ENCODE measurements at places on chromosomes 3 and 15.

- DNase-seq = no peak
Observed at GRCh38 chr15:33377204-33377603, 66.4 kb downstream of the RYR3 start.

DNA sequence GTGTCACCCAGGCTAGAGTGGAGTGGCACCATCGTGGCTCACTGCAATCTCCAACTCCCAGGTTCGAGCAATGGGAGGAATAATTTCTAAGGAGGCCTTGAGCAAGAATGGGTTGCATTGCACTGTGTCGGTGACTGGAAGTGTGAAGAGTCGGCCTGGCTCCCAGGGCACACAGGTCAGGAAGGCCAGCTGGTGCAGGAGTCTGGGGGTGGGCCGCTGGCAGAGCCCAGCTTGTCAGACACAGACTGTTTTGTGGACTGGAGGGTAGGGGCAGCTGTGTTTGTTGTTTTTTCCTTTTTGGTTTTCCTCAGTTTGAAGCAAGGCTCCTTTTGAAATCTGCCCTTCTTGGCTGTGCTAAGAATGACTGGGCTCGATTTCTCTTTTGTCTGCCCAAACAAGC is 66.2 kb downstream of the ITGA11 start:
- no peak for DNase-seq

- no peak for DNase-seq
Observed at GRCh38 chr3:127260826-127261555, 26.9 kb downstream of the PRR20G start.

DNA sequence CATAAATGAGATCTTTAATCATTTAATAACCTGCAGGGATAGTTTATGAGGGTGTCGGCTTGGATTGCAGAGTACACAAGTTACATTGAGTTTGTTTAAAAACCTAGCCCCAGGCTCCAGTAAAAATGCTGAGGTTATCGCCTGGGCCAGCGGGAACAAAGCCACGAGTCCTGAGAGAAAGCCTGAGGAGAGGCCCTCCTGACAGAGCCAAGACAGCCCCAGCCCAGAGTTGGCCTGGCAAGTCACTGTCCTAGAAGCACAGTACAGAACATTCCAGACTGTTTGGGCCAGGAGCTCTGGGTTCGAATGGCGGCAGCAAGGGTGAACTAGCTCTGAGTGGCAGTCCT is 32.4 kb downstream of the SEC61A1 start:
- DNase-seq = no peak

DNA sequence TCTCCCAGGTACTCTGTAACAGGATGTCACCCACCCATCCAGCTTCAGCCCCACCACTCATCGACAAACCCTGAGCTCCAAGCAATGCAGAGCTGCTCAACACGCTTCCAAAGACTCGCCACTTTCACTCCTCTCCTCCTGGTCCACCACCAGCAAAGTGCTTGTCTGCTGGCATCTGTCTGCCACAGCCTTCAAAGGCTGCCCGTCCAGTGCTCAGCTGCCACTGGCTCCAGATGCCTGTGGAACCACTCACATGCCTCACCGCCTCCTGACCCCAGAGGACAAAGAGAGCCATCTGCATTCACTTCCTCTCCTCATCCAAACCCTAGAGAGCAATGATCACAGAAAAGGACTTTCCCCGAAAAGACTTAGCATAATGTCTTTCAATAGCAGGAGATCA is 109.5 kb upstream of the OCA2 start:
- DNase-seq = no peak

- DNase-seq = no peak
Observed at GRCh38 chr3:27252646-27253045, 116.5 kb downstream of the NEK10 start.

- DNase-seq = no peak
Observed at GRCh38 chr3:50125541-50126286, 29.4 kb upstream of the SEMA3F start.

DNA sequence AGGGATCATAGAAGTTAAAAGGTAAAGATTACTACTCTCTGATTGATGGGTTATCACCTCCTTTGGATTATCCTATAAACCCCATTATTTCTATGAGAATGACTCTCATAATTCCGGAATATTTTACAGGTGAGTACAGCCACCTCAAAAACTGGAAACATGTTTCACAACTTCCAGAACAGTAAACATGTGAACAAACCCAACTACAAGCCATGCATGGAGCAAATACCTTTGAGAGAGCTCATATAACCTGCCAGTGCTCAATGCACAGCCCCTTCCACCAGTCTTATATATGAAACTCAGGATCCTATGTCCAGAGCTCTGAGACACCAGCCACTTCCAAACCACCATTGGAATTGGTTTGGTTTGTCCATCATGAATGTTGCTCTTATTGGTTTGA is 208.0 kb downstream of the MECOM start:
- no peak for DNase-seq

DNA sequence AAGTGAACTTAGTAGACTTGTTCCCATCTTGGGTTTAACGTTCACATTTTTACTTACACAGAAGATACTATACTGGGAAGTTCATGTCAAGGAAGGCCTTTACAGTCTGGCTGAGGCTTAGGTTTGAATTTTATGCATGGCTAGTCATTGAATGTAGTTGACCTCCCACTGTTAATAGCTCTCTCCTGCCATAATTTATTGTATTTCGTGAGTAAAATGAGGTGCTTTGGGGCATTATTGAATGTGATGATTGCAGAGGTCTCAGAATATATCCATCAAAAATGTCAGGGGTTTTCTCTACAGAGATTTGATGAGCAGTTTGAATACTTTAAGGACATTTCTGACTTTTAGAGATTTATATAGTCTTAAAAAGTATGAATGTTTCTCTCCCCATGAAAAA is 356.6 kb upstream of the GRM7 start:
- DNase-seq = no peak

DNA sequence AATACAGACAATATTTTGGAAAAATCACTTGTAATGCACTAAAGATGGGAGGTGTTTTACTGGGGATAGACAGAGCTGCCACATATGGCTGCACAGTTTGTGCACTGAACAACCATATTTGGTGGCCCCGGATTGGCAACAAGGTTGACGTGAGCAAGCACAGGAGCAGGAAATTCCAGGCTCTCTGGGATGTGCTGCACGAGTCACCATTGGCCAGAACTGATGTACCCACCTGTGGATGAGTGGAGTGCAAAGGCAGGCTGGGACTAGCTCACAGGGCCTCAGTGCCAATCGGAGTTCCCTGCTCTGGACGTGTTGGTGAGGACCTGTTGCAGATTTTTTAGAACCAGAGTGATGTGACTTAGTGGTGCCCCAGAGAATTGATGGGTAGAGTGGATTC is 42.0 kb upstream of the SCAANT1 start:
- DNase-seq = no peak

DNA sequence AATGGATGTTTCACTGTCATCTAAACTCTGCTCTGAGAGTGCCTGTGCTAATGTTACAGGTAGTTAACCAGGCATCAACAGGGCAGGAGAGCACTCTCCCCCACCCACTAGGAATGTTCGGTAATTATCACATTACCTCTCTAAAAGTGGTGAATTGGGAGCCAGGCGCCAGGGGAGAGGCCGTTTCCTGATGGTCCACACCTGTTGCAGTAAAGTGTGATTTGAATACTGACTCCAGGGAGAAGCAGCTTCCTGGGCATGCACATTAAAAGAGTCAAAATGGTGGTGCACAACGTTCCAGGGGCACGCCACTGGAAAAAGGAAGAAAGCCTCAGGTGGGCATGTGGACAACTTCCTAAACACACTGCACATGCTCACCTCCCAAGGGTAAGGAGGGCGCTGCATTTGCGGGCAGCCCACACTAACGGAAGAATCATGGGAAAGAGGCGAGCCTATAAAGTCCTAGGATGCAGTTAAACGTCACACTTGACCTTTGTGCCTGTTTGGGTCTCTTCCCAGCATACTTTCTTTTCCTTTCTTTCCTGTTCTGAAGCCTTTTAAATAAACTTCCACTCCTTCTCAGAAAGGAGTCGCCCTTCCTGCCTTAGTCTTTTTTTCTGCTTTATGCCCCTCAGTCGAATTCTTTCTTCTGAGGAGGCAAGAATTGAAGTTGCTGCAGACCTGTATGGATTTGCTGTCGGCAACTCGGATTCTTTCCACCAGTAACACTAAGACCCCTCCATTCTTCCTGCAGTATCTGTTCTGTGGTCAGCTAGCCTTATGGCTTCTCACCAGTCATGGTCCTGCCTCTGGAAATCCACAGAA is 28.9 kb upstream of the GPD1L start:
- DNase-seq = no peak

- no peak for DNase-seq
Observed at GRCh38 chr3:124669470-124669869, 60.8 kb upstream of the UMPS start.

GRCh38 chr3:144879701-144880100 is 908.1 kb downstream of the DIPK2A start:
- no peak for DNase-seq

- no peak for DNase-seq
Observed at GRCh38 chr15:90421527-90421926, 33.5 kb downstream of the IQGAP1 start.

DNA sequence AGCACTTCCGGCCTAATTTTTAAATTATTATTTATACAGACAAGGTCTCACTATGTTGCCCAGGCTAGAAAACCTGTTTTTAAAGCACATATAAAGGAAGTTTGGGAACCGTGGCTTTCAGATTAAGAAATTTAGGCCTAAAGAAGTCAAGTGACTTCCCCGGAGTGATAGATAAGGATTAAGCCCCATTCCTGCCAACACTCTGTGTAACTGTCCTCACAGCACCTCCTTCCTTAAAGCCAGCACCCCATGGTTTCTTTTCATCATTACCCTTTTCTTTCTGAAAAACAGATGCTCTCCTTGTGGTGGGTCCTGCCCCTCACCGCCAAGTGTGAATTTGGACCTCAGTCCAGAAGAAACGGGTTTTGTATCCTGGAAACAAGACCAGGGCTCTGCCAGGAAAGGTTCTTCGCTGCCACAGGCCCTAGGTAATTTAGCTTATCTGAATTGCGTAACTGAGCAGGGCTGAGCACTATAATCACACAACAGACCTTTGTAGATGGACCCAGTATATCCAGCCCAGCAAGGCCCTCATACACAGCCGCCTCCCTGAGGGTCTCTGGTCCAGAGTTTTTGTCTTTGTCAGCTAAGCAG is 231.3 kb downstream of the PLCL2 start:
- no peak for DNase-seq

- DNase-seq = no peak
Observed at GRCh38 chr3:4410606-4411005, 56.5 kb downstream of the SUMF1 start.

DNA sequence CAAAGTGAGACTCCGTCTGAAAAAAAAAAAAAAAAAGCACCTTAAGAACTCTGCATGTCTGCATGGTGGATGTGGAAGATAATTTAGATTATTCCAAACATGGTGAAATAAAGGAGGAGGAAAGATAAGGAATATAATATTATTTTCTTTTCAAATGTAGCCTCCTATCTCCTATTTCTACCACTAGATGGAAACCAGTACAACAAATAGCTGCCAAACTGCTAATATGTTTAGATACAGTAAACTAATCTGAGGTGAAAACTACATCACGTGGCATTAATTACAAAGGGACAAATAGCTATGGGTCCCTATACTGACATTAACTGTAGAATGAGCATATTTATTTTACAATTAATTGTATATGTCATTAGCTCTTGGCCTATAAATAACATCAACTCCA is 197.8 kb downstream of the TBC1D5 start:
- DNase-seq = no peak

DNA sequence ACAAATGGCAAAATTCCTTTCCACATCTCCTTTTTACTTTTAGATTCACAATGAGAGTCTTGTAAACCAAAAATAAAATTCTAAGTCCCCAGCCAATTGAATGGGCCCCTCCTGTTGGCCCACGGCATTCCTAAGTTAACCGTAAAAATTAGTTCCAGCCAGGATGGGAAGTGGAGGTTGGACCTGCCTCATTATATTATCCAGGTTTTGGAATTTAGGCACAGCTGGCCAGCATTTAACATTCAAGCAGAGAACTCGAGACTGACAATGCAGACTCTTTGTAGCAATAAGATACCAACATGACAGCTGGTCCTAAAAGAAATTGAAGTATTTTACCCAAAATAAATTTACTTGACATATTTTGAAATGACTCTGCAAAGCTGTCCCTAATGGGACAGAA is 321.0 kb upstream of the NAALADL2 start:
- DNase-seq = no peak

DNA sequence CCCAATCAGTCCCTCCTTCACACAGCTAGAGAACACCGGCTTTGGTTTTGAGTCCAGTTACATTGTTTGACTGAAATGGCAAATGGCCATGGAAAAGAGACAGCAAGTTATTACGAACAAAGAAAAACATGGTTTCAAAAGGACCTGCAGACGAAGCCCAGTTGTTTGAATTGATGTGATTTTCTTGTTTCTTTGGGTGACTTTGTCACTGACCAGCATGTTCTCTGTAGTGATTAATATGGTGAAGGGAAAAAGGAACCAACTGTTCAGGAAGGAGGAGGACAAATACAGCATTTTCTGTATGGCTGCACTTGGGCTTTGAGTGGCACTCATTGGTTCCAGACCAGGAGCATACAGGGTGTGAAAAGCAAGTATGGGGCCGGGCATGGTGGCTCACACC is 217.4 kb upstream of the TPM1 start:
- DNase-seq = no peak

DNA sequence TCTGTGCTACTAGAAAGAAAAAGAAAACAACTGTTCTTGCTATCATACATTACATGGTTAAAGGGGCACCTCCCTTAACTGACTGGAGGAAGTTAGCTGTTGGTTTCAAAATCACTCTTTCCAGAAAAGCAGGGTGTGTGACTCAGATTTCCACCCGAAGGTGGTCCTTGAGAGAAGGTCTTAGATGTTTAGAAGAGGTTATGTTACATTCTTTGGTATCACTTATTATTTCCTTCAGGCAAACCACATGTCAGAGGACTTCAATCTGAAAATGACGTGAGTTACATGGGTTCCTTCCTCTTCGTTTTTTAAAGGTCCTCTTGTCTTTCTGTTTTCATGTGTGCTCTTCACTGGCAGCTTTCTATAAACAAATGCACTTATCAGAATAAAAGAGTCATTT is 307.9 kb upstream of the CBLB start:
- DNase-seq = peak; percentile 73

GRCh38 chr3:86772699-86773098 is 218.2 kb downstream of the VGLL3 start:
- no peak for DNase-seq

DNA sequence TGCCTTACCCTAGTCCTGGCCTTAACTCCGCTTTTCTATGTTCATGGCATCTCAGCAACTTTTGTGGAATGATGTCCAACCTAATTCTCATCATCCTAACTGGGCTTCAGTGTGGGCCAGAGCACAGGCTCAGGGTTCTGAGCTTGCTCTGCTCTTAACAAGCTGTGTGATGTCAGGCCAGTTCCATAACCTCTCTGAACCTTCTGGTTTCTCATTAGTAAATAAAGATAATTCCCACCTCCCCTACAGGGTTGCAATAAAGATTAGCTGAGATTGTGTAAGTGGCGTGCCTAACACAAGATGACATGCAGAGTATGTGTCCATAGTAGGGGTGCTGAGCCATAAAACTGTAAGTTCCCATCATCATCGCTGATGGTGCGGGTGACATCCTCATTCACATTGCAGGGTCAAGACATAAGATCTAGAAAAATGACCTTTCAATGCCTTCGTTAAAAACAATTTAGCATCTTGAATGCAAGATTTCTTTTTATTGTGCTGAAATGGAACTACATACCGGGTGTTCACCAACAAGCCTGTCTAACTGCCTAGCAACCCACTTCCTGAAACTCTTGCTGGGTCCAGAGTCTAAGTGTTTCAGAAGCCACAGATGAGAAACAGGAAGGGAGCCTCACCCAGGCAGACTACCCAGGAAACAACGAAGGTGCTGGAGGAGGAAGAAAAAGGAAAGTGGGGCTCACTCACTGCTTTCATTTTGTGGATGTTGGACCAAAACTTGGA is 36.2 kb downstream of the CDCP1 start:
- DNase-seq = peak; percentile 63

- DNase-seq = no peak
Observed at GRCh38 chr3:149628957-149629670, 28.7 kb downstream of the WWTR1 start.

Measured in CD4-positive, alpha-beta T cell treated with Interleukin-17A for 1 hour (primary cell).